CD4-positive, CD25-positive, alpha-beta regulatory T cell (primary cell): ENCODE measurements at places on chromosomes 7 and 10. TPM values are rescaled to one million over a fixed set of nuclear protein-coding genes. Genes with fewer than 3 reads are reported as not detected.

The NKX1-2 gene
- total RNA-seq: not detected

GRCh38 chr7:101923602-101923985, 106.2 kb downstream of the CUX1 start:
- no peaks in the 10 kb centered on the region for H3K27me3 ChIP-seq
- H3K27ac ChIP-seq: no peak overlapping the region
- H3K4me1 ChIP-seq: no peaks in the 10 kb centered on the region
- no peak overlapping the region for H3K4me3 ChIP-seq
- no peaks in the 10 kb centered on the region for H3K36me3 ChIP-seq

DNA sequence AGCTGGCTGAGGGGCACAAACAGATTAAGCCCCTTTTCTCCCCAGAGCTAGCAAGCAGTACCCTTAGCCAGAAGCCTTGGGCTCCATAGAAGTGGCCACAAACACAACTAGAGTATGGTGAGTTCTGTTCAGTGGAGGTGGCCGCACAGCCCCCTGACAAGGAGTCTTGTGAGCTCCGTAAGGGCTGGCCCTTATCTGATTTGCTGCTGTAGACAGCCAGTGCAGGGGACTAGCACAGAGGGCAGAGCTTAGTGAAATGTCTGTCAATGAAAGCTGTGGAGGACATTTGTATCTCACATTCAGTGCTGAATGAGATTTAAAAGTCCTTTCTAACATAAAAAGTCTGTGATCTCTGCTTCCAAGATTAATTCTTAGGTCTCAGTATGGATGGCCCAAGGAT, 137.3 kb downstream of the AUTS2 start:
- H3K27ac ChIP-seq: no peak overlapping the region
- no peaks in the 10 kb centered on the region for H3K36me3 ChIP-seq
- no peaks in the 10 kb centered on the region for H3K27me3 ChIP-seq
- H3K4me1 ChIP-seq: no peaks in the 10 kb centered on the region

The NUPR2 gene
- not detected for total RNA-seq

DNA sequence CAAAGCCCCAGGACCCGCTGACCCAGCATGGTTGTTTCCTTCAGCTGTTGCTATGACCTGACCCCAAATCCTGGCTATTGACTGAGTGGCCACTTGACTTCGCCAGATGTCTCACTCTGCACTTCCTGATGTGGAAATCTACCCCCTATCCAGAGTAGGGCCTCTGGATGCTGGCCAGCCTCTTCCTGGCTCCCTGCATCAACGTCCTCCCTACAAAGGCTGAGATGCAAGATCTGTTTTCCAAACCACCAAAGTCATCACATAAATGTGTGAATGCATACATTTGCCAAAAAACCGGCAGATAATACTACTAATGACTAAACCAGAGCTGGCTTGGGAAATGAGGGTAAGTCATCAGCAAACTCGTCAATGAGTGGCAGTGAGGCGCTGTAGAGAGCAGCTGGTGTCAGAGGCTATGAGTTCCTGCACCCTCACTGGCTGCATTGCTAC, 70.4 kb downstream of the PYROXD2 start:
- H3K36me3 ChIP-seq: no peaks in the 10 kb centered on the region
- H3K27me3 ChIP-seq: no peaks in the 10 kb centered on the region

DNA sequence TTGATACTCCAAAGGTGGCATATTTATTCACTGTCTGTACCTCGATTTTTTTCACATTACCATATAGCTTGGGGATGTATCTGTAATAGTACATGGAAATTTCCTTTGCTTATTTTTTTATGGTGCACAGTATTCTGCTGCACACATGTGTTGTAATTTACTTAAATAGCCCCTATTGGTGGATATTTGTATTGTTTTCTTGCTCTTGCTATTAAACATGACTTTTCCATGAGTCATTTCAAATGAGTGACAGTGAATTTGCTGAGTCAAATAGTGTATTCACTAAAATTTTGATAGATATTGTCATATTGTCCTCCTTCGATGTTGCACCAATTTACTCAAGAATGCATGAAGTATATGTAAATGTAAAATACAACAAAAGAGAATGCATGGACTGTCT, 122.7 kb upstream of the STEAP4 start:
- H3K4me3 ChIP-seq: no peak overlapping the region
- H3K4me1 ChIP-seq: no peaks in the 10 kb centered on the region
- no peak for DNase-seq
- no peaks in the 10 kb centered on the region for H3K27me3 ChIP-seq

GRCh38 chr7:67729771-67730170, 733.1 kb downstream of the TYW1 start:
- no peak for DNase-seq
- no peak overlapping the region for H3K27ac ChIP-seq
- no peaks in the 10 kb centered on the region for H3K27me3 ChIP-seq
- H3K4me1 ChIP-seq: no peaks in the 10 kb centered on the region

DNA sequence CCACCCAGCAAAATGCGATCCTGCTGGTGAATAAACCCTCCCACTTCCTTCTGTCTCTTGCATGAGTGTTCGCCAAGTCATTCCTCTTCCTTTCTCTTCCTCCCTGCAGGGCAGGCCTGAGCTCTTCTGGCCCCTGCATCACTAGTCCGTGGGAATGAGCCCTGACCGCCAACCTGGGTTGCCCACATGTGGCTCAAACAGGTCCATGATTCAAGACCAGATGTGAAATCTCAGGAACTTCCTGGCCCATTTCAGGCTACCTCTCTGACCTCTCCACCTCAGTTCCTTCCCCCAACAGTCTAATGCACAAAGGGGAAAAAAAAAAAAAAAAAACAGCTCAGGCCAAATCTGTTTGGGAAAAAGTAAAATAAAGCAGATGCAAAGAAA, 5.4 kb upstream of the YWHAG start:
- H3K4me1 ChIP-seq: peaks cover 4% of the 10 kb centered on the region
- no peaks in the 10 kb centered on the region for H3K27me3 ChIP-seq
- no peaks in the 10 kb centered on the region for H3K36me3 ChIP-seq
- no peak overlapping the region for H3K27ac ChIP-seq

DNA sequence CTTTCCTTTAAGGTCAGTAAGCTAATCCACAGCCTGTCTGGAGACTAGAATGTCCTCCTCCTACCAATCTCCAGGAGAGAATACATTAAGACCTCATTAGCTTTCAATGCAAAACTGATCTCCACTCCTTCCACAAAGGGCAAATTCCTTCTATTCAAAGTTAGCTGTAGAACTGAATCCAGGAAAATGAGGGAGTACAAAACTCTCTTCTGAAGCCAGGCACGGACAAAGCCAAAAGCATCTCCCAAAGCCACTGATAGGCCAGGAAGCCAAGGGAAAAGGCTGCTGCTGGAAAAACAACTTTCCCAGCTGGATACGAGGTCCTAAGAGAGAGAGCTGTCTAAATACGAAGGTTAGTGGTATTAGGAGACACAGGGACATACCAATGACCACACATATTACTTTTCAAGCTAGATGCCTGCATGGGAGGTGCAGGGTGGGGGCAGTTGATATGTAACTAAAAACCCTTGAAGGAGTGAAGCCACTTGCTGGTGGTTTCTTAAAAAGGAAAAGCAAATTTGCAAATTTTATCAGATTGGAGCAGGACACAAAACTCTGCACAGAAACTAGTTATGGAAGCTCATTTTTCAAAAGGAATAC, 43.6 kb downstream of the MKX start:
- H3K4me1 ChIP-seq: no peaks in the 10 kb centered on the region
- no peak overlapping the region for H3K27ac ChIP-seq
- H3K27me3 ChIP-seq: no peaks in the 10 kb centered on the region
- H3K4me3 ChIP-seq: no peak overlapping the region
- DNase-seq: no peak
